NCI-H510A (cell line): ENCODE measurements at places on chromosomes 12 and 14.

DNA sequence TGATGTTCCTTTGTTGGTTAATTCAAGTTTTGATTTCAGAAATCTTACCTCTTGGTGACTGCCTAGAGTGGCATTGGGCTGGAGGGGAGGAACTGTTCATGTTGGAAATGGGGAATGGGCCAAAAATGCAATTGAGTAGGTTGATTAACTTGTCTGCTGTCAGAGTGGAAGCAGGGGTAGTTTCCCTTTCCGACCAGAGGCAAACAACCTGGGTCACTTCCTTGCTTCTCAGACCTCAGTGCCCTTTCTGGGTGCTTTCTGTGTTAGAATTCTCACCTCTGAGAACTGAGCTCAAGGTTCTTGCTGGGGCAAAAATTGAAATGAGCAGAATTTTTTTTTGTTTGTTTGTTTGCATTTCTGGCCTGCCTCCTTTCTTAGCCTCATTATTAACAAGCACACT is 2.3 kb upstream of the M6PR start:
- DNase-seq = no peak

GRCh38 chr12:121000530-121000929 is 15.8 kb downstream of the C12orf43 start:
- no peak for DNase-seq

DNA sequence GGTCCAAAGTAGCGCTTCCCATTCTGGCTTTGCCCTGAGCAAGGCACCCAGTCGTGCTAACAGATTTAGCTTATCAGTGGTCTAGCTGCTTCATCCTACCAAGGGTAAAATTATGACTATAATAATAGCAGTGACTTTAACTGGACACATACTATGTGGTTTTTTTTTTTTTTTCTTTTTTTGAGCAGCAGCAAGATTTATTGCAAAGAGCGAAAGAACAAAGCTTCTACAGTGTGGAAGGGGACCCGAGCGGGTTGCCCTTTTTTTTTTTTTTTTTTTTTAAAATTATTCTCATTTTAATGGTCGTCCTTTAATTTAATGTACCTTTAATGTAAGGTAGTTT is 505 bp downstream of the HELB start:
- no peak for DNase-seq

- DNase-seq = no peak
Observed at GRCh38 chr14:80427101-80427500, 215.8 kb upstream of the DIO2 start.

- peak; percentile 21 for DNase-seq
Observed at GRCh38 chr12:2291182-2291832, 238.5 kb downstream of the CACNA1C start.

GRCh38 chr14:76774821-76775694 is 13.8 kb downstream of the VASH1 start:
- no peak for DNase-seq

GRCh38 chr14:88210426-88210825 is 112.6 kb downstream of the KCNK10 start:
- DNase-seq = no peak

DNA sequence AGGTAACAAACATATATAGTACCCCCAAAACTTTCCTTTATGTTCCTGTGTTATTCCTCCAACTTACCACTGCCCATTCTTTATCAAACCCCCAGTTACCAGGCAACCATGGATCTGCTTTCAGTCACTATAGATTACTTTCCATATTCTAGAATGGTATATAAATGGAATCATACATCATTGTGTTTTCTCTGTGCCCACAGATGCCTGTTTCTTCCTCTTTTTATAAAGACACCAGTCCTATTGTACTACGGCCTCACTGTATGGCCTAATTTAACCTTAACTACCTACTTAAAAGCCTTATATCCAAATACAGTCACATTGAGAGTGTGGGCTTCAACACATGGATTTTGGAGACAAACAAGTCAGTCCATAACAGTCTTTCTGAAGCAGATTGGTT is 2.6 kb downstream of the TAS2R14 start:
- DNase-seq = no peak

DNA sequence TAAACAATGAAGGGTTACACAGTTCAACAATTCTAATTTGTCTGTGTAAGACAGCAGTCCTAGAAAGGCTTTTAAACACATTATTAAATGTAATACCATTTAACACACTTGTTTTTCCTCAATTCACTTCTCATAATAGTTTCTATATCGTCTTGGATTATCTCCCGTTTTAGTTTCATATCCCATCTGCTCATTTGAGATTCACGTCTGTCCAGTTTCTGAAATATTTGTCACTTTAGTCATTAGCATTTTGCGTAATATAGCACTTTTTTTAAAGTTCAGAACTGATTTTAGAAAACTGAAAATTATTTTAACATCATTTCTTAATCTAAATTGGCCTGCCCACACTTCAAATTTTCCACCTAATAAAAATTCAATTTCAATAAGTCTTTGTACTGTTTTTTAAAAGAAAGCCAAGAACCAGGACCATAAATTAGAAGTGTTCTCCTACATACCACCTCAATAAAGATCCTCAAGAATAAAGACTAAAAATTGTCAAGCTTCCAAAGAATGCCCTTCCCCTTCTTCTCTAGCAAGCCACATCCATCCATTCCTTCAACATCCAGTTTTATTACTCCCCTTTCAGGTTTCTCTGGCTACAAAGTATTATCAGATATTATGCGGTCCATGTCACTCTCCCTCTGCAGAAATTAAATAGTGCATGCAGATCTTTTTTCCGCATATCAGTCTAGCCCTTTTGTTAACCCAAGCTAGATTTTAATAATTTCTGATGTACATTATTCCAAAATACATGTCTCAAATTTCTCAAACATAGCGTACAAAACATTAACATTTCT is 11.9 kb downstream of the MED13L start:
- no peak for DNase-seq

GRCh38 chr12:69630191-69630590 is 19.5 kb upstream of the LRRC10 start:
- no peak for DNase-seq

GRCh38 chr12:114858388-114859146 is 174.6 kb upstream of the TBX3 start:
- no peak for DNase-seq

DNA sequence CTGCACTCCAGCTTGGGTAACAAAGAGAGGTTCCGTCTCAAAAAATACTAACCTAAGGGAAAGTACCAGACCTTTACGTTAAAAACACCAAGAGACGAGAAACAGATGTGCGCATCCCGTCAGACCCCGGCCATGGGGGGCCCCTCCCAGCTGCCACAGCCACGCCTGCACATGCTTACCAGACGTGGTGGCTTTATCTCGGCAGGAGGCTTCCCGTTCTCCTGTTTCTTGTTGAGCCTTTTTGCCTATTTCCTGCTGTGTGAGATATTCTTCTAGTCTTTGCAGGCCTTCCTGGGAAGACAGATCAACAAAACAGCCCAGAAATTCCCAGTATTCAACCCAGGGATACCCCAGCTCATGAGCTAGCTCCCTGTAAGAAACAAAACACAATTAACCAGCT is 23.6 kb downstream of the PGAM5 start:
- no peak for DNase-seq

DNA sequence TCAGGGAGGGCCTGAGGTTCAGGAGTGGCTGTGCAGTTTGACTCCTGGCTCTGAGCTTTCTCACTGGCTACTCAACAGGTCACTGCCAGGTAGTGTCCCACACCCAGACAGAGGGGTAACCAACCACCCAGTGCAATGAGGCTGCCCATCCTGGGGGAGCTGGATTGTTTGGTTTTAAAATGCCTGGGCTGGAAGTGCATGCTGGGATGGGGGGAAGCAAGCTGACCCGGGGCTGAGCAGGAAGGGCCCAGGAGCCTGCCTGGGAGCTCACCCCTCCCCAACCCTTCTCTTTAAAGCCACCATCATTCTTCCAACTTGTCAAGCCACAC is 12.6 kb upstream of the ABHD12B start:
- DNase-seq = no peak

- no peak for DNase-seq
Observed at GRCh38 chr14:41749429-41749828, 142.8 kb downstream of the LRFN5 start.

- no peak for DNase-seq
Observed at GRCh38 chr14:92540472-92541048, 27.0 kb downstream of the RIN3 start.

DNA sequence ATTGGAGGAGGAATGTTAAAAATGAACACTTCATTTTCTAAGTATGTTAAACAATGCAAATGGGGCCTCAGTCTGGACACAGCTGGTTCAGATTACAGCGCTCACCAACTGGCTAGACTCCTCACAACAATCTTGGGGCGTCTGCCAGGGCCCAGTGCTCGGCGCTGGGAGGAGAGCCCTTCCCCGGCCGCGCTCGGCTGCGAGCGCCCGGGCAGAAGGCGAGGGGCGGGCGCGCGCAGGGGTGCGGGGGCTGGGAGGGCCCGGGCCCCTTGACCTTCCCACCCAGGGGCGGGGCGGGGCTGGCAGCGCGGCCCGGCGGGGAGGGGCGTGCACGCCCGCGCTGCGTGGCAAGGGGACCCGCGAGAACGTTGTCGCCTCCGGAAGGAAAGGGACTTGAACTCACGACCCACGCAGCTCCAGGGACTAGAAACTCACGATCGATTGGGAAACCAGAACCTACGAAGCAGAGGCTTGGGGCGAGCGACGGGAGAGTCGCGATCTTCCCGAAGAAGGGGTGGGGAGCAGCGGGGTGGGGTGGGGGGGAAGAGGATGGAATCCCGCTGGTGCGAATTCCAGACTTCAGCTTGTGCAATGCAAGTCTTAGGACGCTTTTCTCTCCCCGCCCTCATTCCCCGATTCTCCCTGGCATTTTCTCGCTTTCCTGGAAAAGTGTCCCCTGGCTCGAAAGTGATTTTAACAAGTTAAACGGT is at the start of gene FBLN5:
Gene FBLN5 (minus strand): TSS at position 220 of the 710 bp plus-strand sequence. CDS start 465 bp downstream, outside the sequence.
- no peak for DNase-seq

DNA sequence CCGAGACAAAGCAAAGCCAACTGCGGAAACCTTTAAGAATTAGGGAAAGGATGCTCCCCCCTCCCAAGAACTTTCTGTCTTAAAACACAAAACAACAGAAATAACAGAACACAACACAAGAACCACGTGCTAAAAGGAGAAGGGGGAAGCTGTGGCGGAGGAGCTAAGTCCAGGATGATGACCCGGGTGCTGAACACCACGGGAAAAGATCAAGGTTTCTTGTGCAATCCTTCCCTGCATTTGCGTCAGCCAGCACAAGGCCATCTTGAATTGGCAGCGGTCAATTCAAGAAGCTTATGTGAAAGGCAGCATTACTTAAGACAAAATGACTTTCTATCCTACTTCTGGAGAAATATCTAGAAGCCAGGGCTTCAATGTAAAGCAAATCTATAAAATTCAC is 11.0 kb upstream of the CREBL2 start:
- no peak for DNase-seq

- DNase-seq = peak; percentile 61
Observed at GRCh38 chr12:58302487-58303011, 361.2 kb downstream of the ATP23 start.

- no peak for DNase-seq
Observed at GRCh38 chr12:95014554-95014953, 11.1 kb upstream of the NDUFA12 start.

DNA sequence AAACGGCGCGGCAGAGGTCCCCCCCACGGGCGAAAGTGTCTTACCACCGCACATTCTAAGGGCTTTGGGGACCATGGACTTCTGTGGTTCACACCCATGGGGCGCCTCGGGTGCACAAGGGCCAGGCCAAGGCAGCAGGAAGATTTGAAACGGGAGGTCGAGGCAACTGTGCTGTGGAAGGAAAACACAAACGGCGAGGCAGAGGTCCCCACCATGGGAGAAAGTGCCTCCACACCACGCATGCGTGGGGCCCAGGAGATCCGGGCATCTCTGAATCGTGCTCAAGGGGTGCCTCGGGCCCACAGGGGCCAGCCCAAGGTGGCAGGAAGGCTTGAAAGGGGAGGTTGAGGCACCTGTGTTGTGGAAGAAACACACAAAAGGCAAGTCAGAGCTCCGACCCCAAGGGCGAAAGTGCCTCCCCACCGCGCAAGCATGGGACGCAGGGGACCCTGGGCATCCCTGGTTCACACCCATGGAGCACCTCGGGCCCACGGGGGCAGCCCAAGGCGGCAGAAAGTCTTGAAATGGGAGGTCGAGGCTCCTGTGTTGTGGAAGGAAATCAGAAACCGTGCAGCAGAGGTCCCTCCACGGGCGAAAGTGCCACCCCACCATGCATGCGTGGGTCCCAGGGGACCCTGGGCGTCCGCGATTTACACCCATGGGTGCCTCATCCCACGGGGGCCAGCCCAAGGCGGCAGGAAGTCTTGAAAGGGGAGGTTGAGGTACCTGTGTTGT is 371.0 kb downstream of the ALG10 start:
- DNase-seq = no peak
